Mesenteric fat pad (tissue), 1 donor: ENCODE measurements at places on chromosomes 13 and 19. TPM values are rescaled to one million over a fixed set of nuclear protein-coding genes. Genes with fewer than 3 reads are reported as not detected.

The PLEKHA4 gene
- 44.9 TPM for total RNA-seq

The MCEMP1 gene
- 9.1 TPM for total RNA-seq

The KANK3 gene
- total RNA-seq = 28.6 TPM

The SLC17A7 gene
- total RNA-seq = 2.3 TPM
